ENCODE measurements at places on chromosomes 1 and 21.
A peak's percentile ranks its signal among the peaks of the same experiment; 100 is the strongest.

- no peak for DNase-seq
Observed at GRCh38 chr1:195332102-195332501, 1276.1 kb downstream of the KCNT2 start.

GRCh38 chr1:40096977-40097782, at the start of gene PPT1:
TSS of gene PPT1 (minus strand) at chr1:40097252. CDS start at chr1:40097238, 14 bp downstream.
- peak; percentile 82 for DNase-seq

GRCh38 chr1:154495496-154496273, 6.3 kb upstream of the TDRD10 start:
- DNase-seq: no peak

DNA sequence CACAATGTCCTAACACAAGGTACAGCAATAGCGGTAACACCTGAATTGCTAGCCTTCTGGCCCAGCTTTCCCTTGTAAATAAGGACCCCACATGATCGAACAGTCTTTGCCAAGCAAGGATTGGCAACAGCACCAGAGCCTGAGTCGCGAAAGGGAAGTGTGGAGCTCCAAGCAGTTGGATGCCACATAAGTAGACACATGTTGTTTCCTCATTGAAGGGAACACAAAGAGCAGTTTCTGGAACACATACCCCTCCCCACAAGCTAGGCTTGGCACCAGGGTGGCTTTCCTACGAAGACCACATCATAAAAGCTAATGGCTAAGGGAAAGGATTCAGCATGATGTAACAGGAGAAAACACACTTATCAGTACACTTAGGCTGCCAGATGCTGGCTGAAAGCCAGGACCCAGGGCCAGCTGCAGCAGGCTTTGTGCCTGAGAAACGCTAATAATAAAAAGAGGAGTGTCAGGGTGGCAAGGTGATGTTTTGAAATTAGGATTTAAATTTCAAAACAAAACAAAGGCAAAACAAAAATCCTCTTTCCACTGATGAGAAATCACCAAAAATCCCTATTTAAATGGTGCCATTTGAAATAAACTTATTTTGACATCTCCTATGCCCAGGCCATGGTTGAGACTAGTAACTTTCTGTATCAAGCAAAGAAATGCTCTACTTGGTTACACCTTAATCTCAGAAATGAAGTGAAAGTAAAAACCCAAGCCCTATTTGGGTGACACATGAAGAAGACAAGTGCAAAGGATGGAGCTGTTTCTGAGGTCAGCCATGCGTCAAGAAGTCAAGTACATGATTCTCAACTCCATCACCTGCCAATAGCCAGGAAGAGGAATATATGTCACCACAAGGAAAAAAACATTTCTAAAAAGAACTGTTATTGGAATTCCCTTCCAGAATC, 11.9 kb upstream of the CPLANE2 start:
- DNase-seq: peak; percentile 100

DNA sequence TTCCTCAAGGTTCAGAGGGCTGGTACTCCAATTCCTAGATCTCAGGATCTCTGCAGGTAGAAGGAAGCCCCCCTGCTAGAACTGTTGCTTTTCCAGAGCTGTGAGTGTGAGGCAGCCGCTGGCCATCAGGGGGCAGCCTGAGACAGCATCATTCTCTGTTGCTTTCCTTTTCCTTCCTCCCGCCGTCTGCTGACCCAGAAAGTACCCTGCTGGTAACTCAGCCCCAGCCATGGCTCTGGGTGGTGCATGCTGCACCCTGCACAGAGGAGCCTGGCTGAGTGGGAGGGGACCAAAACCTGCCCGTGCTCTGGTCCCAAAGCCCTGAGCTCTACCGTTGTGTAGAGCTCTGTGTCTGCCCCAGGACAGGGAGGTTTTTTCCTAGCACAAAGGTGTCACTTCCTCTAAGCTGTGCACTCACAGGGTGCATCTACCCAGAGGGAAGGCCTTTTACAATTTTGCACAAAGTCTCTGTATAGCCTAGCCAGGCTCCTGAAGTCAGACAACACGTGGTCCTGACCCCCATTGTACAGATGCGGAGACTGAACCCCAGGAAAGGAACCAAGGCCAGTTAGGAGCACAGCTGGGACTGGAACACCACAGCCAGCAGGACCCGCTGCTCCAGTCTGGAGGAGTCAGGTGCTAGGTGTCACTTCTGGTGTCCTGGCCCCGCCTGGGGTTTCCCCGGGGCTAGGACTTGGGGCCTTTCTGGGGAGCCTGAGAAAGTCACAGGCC, 5.6 kb upstream of the FAM131C start:
- DNase-seq: peak; percentile 78

- no peak for DNase-seq
Observed at GRCh38 chr1:2850502-2850901, 49.0 kb upstream of the TTC34 start.

DNA sequence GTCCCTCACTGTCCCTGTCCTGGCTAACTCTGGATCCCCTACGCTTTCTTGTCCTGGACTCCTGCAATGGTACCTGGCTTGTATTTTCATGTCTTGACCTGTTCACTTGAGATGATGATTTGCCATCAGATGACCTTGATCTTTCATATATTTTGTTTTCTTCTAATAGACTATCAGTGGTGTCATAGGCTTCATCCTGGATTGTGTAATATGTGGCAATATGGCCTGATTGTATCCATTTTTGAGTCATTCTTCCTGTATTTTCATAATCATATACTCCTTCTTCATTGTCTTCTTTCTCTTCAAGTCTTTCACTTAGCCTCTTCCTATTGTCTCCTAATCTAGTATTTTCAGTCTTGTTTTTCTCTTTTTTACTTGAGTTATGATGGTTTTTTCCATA, 11.1 kb downstream of the FLG start:
- no peak for DNase-seq

DNA sequence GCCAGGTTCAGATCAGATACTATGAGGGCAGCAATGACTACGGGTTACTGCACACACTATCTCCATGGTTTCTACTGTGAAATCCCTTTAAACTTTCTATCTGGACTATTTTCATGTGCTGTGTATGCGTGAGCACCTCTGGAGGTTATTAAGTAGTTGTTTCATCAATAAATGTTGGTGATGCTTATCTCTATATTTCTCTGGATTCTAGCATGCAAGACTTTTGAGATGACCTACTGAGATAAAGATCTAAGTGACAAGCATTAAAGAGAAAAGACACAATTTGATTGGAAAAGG, 194.0 kb downstream of the NRIP1 start:
- no peak for DNase-seq

- peak; percentile 26 for DNase-seq
Observed at GRCh38 chr1:165560883-165561656, 17.3 kb downstream of the LRRC52 start.

- no peak for DNase-seq
Observed at GRCh38 chr1:151419819-151420218, 20.4 kb downstream of the PSMB4 start.

GRCh38 chr1:201426479-201427310, 5.2 kb upstream of the TNNI1 start:
- no peak for DNase-seq

GRCh38 chr1:198903203-198903602, 264.4 kb downstream of the PTPRC start:
- DNase-seq: peak; percentile 84

- DNase-seq: peak; percentile 68
Observed at GRCh38 chr1:244326757-244327156, 125.0 kb downstream of the ADSS2 start.

DNA sequence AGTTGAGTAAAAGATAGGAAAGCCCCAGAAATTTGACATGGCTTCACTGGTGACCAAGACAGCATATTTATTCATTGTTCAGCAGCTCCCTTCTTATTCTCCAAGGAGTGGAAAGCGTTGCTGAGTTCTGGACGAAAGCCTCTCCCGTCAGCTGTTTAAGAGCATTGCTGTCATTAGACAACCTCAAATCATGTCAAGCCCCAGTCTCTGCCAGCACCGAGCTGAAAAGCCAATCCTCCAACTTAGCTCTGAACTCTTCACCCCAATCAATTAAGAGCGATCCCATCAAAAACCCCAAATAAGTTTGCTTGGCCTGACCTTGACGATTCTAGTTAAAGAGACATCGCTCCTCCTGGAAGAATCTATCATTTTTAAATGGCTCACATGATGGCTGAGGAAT, 110.8 kb downstream of the PLPP3 start:
- no peak for DNase-seq

DNA sequence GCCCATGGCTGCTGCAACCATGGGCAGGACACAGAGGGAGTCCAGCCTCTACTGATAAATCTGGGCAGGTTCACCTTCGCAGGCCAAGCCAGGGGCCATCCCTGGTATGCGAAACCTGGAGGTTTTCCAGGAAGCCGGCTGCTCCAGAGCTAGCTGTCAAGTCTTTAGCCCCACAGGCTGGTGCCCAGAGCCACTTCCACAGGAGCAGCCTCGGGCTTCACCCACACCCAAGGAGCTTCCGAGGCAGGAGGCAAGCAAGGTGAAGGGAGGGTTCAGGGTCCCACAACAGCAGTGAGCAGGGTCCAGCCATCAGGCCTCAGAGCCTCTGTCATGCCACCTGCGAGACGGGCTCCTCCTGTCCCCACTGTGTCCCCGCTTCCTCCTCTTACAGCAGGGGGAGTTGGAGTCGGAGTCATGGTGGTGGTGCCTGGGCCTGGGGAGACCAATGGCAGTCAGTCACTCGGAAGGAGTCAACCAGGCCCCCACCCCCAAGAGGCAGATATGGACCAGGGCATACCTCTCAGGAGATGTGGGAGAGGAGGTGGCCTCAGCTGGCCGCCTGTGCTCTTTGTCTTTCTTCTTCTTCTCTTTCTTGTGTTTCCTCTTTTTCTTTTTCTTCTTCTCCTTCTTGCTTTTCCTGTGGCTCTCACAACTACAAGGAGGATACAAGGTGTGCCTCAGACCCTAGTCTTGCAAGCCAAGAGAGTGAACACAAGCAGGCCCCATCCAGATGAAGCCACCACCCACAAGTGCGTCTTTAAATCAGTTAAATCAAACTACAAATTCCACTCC, 2.1 kb downstream of the C1orf35 start:
- no peak for DNase-seq

DNA sequence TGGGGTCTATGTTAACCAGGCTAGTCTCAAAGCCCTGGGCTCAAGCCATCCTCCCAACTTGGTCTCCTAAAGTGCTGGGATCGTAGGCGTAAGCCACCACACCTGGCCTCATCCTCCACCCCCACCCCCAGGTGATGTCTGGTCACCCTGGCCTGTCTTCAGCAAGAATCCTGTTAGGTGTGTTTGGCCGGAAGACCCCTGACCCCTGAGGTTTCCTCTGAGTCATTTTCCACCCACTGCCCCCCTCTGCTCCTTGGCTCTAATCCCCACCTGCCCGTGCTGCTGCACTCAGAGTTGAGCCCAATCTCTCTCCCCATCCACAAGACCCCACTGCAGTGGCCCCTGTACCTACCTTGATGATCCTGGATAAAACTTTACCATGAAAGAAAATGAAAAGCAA, 25.2 kb downstream of the SLC66A1 start:
- no peak for DNase-seq

DNA sequence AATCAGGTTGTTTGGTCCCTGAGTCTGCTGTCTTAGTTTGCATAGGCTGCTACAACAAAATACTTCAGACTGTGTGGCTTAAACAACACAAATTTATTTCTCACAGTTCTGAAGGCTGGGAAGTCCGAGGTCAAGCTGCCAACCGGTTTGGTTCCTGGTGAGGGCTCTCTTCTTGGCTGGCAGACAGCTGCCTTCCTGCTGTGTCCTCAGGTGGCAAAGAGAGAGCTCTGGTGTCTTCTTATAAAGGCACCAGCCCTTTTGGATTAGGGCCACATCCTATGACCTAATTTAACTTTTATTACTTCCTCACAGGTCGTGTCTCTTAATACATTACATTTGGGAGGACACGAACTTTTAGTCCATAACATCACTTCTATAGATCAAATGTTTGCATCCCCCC, 89.6 kb upstream of the CD34 start:
- no peak for DNase-seq

- no peak for DNase-seq
Observed at GRCh38 chr1:182384387-182384960, 7.1 kb downstream of the GLUL start.

DNA sequence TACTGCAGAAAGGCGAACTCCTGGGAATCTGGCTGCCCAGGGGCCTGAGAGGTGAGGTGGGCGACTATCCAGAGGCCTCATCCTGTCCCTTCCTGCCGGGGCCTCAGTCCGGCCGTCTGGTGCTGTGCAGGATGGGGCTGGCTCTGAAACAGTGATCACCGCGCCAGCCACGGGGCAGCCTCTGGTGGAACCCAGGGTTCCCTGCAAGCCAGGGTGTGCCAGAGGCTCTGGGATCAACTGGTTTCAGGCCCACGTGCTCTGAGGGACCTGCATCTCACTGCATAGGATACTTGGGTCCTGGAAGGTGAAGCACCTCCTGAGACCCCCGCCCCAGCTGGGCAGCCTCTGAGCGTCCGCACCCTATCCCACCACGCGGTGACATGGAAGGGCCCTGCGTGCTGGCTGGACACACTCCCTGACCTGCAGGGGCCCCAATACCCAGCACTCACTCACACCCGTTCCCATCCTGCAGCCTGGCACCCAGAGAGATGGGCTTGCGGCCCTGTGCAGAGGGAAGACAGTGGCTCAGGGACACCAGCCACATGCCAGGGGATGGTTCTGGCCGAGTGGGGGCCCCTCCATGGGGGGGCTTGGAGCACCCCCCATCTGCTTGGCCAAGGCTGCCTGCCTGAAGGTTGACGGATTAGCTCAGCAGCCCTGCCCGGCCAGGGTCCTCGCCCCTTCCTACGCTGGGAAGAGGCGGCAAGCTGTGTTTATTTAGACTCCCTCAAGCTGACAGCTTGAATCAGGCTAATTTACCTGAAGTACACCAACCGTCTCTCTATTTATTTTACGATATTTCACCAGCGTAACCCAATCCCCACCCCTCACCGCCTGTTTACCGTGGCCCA, 64.3 kb upstream of the TTC34 start:
- peak; percentile 13 for DNase-seq

DNA sequence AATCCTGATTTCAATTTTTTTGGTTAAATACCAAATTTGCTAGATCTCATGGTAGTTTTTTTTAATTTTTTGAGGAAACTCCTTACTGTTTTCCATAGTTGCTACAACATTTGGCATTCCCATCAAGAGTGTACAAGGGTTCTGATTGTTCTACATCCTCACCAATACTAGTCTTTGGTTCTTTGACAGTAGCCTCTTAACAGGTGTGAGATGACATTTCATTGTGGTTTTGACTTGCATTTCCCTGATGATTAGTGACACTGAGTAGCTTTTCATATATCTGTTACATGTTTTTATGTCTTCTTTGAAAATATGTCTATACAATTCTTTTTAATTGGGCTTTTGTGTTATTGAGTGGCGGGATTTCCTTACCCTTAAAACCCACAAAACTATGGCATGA, 20.9 kb upstream of the RGS13 start:
- DNase-seq: no peak

GRCh38 chr1:115951560-115951959, 24.8 kb upstream of the SLC22A15 start:
- DNase-seq: no peak

GRCh38 chr1:186275822-186276221, 99.2 kb downstream of the TPR start:
- DNase-seq: no peak

GRCh38 chr1:161987872-161988271, 35.8 kb downstream of the OLFML2B start:
- no peak for DNase-seq

- DNase-seq: no peak
Observed at GRCh38 chr1:168330285-168330684, 49.6 kb downstream of the TBX19 start.
